Endothelial cell of umbilical vein (primary cell): ENCODE measurements at places on chromosomes 12 and 14. TPM values are rescaled to one million over a fixed set of nuclear protein-coding genes. Genes with fewer than 3 reads are reported as not detected.

ASPG gene
- total RNA-seq = not detected in 2 replicates

SCARB1 gene
- total RNA-seq = 125 TPM in 2 replicates

RHOJ gene
- 177 and 191 TPM in 2 replicates for total RNA-seq

PLD4 gene
- total RNA-seq = 0.05 and 0.11 TPM in 2 replicates

RAD9B gene
- 0.15 TPM in 1 of 2 replicates, not detected in the other for total RNA-seq

GRCh38 chr12:18905134-18905533 is 167.2 kb downstream of the CAPZA3 start:
- no peak for DNase-seq

DNA sequence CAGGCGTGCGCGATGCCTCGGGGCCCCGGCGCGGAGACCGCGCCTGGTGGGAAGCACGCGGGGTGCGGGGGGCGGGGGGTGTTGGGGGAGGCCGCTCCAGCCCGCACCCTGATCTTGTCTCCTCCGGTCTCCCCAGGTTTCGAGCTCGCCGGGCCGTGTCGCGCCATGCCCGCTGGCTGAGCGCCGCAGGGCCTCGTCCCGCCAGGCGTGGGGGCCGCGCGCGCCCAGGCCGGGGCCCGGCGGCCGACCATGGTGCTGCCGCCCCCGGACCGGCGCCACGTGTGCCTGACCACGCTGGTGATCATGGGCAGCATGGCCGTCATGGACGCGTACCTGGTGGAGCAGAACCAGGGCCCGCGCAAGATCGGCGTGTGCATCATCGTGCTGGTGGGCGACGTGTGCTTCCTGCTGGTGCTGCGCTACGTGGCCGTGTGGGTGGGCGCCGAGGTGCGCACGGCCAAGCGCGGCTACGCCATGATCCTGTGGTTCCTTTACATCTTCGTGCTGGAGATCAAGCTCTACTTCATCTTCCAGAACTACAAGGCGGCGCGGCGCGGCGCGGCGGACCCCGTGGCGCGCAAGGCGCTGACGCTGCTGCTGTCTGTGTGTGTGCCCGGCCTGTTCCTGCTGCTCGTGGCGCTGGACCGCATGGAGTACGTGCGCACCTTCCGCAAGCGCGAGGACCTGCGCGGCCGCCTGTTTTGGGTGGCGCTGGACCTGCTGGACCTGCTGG is 2.4 kb downstream of the TMEM121 start:
- DNase-seq = peak; percentile 25

DNA sequence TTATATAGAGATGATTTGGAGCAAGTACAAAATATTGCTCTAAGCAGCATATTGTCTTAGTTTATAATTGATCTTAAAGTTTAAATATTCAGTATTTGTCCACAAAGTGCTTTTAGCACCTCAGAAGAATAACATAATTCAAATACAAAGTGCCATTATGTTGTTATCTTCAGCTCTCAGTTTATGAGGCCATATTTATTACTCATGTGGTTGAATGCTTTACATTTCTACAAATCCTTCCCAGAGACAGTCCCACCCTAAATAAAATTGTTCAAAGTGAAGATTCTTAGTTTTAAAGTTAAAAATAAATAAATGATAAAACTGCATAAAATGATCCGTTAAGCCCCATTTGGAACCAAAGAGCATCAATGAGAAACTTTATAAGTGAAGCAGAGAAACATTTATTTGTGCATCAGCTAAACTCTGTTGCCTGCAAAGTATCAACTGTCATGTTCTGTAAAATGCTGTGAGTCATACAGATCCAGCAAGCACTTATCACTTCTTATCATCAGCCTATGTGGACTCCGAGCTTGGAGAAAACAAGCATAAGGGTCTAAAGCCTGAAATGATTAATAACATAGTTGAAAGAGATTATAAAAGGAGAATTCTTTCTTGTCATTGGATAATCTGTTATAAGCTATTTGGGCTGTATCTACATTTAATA is 218.9 kb downstream of the ADAMTS20 start:
- peak; percentile 59 for DNase-seq

- DNase-seq = no peak
Measured at GRCh38 chr12:71397433-71397954, 42.1 kb upstream of the LGR5 start.

- no peak for DNase-seq
Measured at GRCh38 chr14:71300566-71301330, 393.5 kb downstream of the PCNX1 start.

DNA sequence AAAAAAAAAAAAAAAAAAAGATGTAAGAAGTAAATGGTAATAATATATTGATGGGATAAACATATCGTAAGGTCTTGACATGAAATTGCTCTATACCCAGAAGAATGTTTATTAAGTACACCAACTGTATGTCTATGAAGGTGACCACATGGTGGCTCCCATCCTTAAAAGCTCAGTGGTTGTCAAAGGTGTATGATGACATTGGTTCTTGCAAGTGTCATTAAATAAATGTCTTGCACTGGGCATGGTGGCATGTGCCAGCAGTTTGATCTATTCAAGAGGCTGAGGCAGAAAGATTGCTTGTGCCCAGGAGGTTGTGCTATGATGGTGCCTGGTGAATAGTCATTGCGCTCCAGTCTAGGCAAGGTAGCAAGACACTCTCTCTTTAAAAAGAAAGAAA is 10.4 kb downstream of the CCT2 start:
- no peak for DNase-seq

- no peak for DNase-seq
Measured at GRCh38 chr14:22802860-22803686, 12.2 kb downstream of the SLC7A7 start.

DNA sequence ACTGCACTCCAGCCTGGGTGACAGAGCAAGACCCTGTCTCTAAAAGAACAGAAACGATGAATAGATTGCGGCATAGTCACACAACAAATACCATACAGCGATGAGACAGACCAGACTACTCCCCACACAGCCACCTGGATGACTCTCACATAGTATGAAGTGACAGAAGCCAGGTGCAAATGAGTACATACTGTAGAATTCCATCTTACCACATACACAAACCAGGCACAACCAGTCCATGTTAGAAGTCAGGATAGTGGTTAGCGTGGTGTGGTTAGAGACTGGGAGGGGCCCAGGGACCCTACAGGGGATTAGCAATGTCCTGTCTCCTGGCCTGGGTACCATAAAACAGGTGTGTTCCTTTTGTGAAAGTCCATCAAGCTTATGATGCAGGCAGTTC is 53.8 kb downstream of the FAM222A start:
- no peak for DNase-seq

GRCh38 chr12:120091371-120092090 is 25.0 kb downstream of the RAB35 start:
- DNase-seq = no peak

GRCh38 chr12:84789184-84789583 is 123.4 kb downstream of the SLC6A15 start:
- DNase-seq = no peak

GRCh38 chr14:90017371-90017770 is 44.4 kb upstream of the KCNK13 start:
- DNase-seq = no peak

DNA sequence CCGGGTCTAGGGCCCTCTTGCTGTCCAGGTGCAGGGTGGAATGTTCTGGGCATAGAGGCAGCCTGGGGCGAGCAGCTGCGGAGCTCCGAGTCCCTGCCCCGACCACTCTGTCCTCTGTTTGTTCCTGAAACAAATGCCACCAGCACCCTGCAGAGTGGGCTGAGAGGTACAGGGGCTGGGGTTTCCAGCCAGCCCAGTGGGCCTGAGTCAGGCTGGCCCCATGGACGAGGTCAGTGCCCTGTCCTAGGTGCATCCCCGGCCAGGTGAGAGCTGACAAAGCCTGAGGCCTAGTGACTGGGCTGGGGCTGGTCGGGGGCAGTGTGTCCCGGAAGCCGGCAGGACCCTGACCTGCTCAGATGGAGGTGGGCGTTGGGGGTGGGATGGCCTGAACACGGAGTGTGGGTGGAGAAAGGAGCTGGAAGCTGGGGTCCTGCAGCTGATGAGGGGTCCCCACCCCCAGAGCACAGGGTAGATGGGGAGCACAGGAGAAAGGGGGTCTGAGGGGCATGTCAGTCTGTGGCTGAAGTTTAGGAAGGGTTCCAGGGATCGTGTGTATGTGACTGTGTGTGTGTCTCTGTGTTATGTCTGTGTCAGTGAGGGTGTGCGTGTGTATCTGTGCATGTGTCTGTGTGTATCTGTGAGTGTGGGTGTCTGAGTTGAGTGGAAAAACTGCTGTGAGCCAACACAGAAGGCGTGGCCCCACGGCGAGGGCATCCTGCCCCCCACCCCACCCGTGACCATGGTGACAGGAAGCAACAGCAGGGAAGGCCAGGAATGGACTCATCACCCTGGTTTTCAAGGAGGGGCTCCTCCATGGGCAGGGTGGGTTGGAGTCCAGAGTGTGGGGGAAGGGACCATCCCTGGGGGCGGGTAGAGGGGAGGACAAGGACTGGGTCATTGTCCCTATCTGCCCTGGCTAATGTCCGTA is 2.4 kb upstream of the CRIP1 start:
- peak; percentile 28 for DNase-seq

GRCh38 chr12:64688715-64689114 is 70.5 kb downstream of the GNS start:
- no peak for DNase-seq

DNA sequence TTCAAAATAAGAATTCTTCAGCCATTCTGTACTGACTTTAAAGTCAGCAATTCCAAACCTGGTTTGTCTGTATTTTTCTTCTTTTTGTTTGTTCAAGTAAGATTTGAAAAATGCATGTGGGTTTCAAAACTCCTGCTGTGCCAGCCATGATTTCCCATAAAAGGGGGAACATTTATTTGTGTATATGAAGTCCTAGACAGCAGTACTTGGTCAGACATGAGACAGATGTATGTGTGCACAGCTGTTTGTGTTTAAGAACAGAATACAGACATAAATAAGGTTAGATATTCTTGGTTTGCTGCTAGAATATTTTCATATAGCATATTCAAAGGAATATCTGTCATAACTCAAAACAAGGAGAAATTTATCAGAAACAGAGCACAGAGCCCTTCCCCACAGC is 236.0 kb downstream of the ADAMTS20 start:
- DNase-seq = no peak

GRCh38 chr14:40312296-40312695 is 880.1 kb upstream of the FBXO33 start:
- no peak for DNase-seq

- DNase-seq = no peak
Measured at GRCh38 chr14:51473351-51473750, 178.4 kb upstream of the FRMD6 start.

DNA sequence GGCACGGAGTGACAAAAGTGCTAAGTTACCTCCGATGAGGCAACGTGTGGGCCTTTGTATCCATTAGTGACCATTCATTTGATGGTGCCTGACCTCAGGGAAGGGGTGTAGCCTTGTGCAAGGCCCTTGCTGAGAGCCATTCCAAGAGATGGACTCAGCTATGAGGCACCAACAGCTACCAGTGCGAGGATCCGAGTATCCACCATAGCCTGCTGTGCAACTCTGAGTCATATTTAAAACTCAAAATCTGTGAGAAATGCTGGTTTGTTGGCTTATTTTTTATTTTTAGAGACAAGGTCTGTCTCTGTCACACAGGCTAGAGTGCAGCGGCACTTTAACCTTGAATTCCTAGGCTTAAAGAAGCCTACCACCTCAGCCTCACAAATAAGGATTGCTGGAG is 25.1 kb upstream of the WNK1 start:
- DNase-seq = no peak
